ENCODE measurements at places on chromosomes 1 and 21.
A peak's percentile ranks its signal among the peaks of the same experiment; 100 is the strongest.

DNA sequence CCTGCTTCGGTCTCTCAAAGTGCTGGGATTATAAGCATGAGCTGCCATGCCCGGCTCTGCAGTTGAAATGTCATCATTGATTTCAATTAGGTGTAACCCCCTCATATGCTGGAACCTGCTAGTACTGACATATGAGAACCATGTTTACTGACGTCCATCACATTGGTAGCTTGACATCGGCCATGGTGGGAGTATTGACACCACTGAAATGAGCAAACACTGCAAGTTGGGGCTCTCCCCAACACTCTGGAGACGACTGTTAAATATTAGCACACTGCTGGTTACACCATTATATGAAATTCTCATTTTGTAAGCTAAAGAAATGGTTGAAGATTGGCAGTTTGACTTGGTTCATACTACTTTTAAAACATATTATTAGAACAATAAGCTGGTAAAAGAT lies 63.7 kb downstream of the CNST start:
- DNase-seq: no peak

DNA sequence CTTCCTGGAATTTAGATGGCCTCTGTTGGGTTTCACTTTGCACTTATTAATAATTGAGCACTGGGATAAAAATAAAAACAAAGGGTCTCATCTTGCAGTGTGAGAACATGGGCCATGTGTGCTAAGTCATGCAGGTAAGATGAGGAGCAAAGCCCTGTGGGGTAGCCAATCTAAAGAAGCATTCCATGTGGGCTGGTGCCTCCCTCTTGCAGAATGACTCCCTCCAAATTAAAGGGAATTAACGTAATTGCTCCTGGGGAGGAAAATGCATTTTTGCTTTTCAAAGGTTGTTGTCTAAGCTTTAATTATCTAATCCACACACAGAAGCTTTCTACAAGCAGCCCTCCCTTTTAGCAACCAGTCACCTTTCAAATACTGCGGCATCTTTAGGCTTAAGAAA lies 69.8 kb downstream of the CDC14A start:
- DNase-seq: no peak

GRCh38 chr1:3053366-3053980 lies 15.5 kb upstream of the PRDM16 start:
- DNase-seq: no peak

DNA sequence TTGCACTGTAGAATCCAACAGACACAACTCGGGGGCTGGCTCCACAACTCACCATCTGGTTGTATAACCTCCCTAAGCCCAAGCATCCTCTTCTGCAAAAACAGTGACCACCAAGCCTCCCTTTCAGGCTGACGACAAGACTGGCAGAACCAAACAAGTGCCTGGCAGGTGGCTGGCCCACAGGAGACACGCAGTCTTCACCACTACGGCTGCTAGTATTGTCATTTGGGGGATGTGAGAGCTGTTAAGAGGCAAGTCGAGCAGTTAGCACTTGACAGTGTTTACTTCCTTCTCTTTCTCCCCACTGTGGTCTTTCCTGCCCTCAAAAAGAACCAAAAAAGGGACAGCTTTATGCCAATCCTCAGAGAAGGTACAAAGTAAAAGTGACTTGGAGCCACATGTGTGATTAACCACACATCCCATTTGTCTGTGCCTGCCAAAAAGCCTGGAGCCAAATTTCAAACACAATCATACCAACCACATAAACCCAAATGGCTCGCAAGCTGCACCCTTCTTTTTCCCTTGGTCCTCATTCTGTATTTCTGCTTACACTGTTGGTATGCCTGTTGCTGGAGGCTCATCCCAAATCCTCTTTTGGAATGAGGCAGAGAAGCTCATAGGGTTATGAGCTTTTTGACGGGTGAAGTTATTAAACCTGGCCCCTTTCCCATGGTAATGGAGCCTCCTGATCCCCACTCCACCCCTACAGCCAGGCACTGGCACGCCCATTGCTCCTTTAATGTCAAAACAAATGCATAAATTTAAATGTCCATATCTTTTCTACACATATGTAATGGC lies 94.1 kb downstream of the TGFBR3 start:
- DNase-seq: peak; percentile 50

GRCh38 chr1:163056831-163057230 lies 12.3 kb upstream of the RGS4 start:
- no peak for DNase-seq

DNA sequence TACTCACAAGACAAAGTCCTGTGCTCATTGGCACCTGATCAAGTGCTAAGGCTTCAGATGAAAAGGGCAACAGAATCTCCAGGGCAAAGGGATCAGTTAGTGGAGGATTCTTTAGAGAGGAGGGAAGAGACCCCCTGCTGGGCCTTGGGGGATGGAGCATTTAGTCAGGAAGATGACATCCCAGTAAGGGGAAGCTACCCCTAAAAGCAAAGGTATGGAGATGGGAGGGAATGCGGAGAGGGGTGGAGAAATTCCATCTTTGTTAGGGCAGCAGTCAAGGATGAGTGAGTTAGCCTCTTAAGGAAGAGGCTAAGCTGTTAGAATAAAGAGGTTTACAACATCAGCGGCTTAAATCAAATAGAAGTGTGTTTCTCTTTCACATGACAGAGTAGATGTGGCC lies 67.4 kb downstream of the ST6GALNAC3 start:
- DNase-seq: no peak

- DNase-seq: no peak
These were observed 3.1 kb upstream of the PLA2G2E start for GRCh38 chr1:19926296-19927129.

DNA sequence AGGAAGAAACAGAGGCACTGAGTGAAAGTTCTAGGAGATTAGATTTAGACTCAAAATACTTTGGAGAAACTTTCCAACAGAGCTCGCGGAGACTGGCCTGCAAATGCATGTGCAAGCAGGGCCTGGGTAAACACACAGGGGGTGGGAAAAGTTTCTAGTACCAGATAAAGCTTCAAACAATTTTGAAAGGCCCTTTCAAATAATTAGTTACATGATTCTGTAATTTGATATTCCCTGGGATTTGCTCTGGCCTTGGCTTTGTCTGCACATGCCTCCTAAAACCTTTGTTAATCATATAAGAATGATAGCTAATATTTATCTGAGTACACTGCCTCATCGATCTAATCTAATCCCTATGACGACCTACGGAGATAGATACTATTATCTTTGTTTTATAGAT lies 31.3 kb downstream of the VTCN1 start:
- no peak for DNase-seq

DNA sequence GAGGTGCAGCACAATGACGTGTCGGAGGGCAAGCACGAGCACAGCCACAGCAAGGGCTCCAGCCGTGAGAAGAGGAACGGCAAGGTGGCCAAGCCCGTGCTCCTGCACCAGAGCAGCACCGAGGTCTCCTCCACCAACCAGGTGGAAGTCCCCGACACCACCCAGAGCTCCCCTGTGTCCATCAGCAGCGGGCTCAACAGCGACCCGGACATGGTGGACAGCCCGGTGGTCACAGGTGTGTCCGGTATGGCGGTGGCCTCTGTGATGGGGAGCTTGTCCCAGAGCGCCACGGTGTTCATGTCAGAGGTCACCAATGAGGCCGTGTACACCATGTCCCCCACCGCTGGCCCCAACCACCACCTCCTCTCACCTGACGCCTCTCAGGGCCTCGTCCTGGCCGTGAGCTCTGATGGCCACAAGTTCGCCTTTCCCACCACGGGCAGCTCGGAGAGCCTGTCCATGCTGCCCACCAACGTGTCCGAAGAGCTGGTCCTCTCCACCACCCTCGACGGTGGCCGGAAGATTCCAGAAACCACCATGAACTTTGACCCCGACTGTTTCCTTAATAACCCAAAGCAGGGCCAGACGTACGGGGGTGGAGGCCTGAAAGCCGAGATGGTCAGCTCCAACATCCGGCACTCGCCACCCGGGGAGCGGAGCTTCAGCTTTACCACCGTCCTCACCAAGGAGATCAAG lies 107.5 kb upstream of the VAMP3 start:
- DNase-seq: no peak

DNA sequence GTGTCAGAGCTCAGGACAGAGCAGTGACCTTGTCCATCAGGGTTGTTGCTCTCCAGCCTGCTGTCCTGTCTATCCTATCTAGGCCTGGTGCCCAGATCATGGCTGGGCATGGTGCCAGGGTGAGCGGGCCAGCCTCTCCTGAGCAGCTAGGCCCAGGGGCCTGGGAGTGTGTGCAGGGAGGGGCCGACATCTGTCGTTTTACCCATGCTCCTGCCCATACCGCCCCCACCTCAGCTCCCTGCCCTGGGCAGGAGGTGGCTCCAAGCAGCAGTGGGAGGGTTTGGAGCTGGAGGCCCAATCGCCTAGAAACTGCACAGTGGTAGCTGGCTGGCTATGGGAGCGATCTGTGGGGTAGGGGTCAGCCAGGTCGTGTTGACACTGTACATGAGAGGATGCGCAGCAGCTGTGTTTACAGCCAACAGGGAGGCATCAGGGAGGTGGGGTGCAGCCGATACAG lies 6.5 kb downstream of the INSRR start:
- no peak for DNase-seq

GRCh38 chr21:17690078-17690494 lies 77.4 kb upstream of the BTG3 start:
- no peak for DNase-seq

DNA sequence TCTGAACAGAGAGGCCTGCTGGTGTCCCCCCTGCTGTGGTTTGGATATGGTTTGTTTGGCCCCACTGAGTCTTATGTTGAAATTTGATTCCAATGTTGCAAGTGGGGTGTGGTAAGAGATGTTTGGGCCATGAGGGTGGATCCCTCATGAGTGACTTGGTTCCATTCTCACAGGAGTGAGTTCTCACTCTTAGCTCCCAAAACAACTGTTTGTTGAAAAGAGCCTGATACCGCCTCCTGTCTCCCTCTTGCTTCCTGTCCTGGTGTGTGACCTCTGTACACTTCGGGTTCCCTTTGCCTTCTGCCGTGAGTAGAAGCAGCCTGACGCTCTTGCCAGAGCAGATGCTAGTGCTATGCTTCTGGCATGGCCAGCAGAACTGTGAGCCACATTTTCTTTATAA lies 60.5 kb downstream of the C21orf91 start:
- no peak for DNase-seq

Data from natural killer cell (primary cell).